ENCODE measurements at places on chromosomes 16 and 17.

DNA sequence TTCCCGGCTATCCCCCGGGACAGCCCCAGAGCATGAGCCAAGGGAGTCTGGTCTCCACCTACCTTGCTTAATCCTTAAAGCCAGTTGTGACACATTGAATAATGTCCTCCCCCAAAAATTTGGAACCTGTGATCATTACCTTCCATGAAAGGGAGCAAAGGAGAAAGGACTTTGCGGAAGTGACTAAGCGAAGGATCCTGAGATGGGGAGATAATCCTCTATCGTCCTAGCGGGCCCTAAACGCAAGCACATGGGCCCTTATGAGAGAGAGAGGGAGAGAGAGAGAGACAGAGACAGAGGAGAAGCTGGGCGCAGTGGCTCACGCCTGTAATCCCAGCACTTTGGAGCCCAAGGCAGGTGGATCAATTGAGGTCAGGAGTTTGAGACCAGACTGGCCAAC, 9.5 kb downstream of the SPPL2C start:
- DNase-seq, result no peak

GRCh38 chr16:68005786-68006286, 6.6 kb upstream of the DPEP2 start:
- no peak for DNase-seq

- DNase-seq, result no peak
Observed at GRCh38 chr17:29138971-29139691, 41.1 kb downstream of the MYO18A start.

DNA sequence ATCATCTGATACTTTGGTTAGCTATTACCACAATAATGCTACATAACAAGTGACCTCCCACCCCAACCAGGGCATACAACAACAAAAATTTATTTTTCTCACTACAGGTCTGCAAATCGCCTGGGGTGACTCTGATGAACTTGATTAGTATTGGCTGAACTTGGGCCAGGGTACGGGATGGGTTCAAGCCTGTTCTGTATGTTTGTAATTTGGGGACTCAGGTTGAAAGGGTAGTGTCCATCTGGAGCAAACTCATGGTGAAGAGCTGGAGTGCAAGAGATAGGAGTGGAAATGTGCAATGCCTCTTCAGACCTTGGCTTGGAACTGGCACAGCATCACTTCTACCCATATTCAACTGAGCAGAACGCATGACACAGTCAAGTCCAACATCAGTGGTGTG, 16.3 kb upstream of the NKD1 start:
- DNase-seq, result no peak

DNA sequence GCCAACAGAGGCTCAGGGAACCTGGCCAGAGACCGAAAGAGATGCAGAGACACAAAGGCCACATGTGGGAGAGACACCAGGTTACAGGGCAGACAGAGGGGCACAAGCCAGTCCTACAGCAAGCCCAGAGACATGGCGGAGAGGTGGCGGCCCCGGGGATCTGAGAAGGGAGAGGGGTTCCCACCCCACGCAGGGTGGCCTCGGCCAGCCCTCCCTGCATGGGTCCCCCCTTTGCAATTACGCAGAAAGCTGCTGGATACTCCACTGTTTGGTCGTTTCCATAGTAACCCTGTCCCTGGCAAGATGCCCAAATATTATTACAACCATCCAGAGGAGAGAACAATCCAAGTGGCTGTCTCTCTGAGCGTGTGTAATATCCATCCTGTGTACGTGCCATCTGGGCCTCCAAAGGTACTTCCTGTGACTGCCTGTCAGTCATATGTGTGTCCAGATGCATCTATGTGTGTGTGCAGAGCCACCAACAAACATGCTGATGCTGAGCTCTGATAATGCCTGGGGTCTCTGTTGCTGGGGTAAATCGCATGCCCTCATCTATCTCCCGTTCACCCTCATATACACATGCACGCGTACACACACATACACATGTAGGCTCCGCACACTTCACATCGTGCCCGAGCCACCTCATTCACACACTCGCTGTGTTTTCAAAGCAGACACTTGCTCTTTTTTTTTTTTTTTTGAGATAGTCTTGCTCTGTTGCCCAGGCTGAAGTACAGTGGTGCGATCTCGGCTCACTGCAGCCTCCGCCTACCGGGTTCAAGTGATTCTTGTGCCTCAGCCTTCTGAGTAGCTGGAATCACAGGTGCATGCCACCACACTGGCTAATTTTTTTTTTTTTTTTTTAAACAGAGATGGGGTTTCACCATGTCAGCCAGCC, 5.5 kb downstream of the PCGF2 start:
- DNase-seq, result peak; percentile 77

DNA sequence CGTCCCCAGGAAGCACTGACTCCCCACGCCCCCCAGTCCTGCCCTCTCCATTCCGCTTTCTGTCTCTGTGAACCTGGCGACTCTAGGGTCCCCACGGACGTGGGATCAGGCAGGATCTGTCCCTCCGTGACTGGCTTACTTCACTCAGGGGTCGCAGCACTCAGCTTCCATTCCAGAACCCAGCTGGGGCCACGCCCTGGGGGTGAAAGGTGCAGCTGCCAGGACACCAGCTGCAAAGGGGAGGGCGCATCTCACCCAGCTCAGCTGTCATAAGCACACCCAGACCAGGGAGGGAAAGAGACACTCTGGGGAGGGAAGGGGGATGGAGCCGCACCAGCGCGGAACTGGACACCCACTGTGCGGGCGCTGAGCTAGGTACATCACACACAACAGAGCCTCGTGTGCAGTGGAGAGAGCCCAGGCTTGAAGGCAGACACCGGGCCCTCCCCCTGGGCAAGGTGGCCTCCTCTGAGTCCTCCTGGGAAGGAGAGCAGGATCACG, 18.5 kb upstream of the HEXD start:
- no peak for DNase-seq
